Endodermal cell (in vitro differentiated cells): ENCODE measurements at places on chromosomes 6 and 20.

GRCh38 chr6:11609324-11610071 is 71.9 kb downstream of the TMEM170B start:
- no peak for DNase-seq

GRCh38 chr6:2478200-2478599 is 232.8 kb upstream of the GMDS start:
- no peak for DNase-seq

GRCh38 chr20:40176098-40176841 is 512.8 kb downstream of the MAFB start:
- DNase-seq: no peak

DNA sequence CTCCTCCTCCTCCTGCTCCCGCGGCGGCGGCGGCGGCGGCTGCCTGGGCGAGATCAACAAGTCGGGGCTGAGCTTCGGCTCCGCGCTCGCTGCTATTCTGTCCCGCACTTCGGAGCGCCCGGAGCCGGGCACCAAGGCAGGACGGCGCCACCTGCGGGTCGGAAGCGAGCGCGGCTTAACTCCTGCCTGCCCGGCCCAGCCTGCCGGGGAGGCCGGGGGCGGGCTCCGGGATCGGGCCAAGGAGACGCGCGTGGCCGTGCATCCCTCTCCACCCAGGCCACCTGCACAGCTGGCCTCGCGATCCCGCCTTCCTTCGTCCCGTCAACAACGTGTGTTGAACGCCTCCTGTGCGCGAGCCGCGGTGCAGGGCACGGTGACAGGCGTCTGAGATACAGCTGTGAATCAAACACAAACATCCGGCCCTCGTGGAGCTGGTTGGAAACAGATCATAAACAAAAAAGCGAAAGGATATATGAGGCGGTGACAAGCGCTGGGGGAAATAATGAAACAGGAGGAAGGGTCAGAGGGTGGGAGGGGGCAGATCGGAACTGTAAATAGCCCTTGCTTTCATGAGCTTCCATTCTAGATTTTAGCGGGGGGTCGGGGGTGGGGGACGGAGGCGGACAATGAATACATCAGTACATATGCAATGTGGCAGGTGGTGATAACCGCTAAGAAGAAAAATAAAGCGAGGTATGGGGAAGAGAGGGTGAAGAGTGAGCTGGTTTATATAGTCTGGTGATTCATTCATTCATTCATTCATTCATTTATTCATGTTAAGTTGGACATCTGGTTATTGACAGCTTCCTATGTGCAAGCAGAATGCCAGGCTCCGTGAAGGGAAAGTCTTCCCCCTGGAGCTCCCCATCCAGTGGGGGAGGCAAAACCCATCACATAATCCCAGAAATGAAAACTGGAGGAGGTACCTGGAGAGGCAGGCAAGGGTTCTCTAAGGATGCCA is 2.0 kb upstream of the KCNB1 start:
- DNase-seq: peak; percentile 95

DNA sequence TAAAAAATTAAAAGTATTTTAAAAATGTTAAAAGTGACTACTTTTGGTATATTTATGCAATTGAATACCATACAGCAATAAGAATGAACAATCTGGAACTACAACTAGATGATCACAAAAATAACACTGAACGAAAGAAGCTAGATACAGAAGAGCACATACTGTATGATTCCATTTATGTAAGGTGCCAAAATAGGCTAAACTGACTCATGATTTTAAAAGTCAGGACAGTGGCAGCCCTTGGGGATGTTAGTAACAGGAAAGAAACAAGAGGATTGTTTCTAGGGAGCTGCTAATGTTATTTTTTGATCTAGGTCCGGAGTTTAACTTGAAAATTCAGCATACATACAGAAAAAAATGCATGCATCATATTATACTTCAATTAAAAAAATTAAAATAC is 42.3 kb downstream of the KIF13A start:
- DNase-seq: no peak

GRCh38 chr20:39123185-39123557 is 161.0 kb downstream of the DHX35 start:
- DNase-seq: peak; percentile 61

- DNase-seq: no peak
Observed at GRCh38 chr6:19892260-19892659, 55.1 kb downstream of the ID4 start.

- no peak for DNase-seq
Observed at GRCh38 chr6:112409311-112409710, 62.2 kb downstream of the RFPL4B start.

- DNase-seq: no peak
Observed at GRCh38 chr6:52522655-52523054, 54.2 kb downstream of the TRAM2 start.

DNA sequence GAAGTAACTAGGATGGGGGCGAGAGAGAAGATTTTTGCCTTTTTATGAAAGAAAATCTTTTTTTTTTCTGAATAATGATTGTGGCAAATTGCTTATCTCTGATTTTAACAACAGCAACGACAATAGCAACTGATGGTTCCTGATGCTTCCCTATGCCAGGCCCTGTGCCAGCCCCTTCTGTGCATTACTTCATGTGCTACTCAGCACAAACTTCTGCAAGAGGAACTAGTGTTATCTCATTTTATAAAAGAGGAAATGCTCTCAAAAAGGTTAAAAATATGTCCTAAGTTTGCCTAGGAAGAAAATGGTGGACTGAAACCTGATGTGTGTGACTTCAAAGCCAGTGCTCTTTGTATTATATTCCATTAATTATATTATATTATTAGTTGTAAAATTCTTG is 74.0 kb upstream of the RALGAPA2 start:
- DNase-seq: no peak

- DNase-seq: no peak
Observed at GRCh38 chr6:121408321-121408720, 27.1 kb upstream of the GJA1 start.

- DNase-seq: peak; percentile 74
Observed at GRCh38 chr20:36462440-36463211, 78.7 kb upstream of the MYL9 start.

GRCh38 chr6:10401632-10402223 is 13.1 kb downstream of the TFAP2A start:
- no peak for DNase-seq

DNA sequence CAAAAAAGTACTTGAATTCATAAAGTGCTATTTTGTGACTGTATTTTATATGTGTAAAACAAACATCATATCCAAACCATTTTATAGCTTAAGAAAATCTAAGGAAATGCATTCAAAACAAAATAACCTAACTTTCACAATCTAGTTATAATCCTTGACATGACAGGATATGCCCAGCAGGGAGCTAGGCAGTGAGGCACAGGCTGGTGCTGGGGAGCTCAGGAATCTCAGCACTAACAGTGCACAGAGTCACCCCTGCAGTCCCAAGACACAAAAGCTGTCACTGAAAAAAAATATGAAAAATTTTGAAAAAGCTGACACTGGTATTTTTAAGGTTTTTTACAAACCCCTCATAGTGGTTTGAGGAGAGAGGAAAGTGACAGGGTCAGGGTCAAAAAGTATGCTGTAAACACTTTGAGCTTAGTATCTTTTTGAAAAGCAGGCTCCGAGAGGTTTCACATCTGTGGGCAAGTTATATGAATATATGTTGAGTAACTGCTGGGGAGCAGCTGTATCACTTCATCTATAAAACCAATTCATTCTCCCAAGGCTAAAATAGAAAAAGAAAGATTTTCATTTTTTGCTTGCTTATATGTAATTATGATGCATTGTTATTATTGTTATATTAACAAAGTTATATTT is 24.1 kb downstream of the LGSN start:
- peak; percentile 50 for DNase-seq

DNA sequence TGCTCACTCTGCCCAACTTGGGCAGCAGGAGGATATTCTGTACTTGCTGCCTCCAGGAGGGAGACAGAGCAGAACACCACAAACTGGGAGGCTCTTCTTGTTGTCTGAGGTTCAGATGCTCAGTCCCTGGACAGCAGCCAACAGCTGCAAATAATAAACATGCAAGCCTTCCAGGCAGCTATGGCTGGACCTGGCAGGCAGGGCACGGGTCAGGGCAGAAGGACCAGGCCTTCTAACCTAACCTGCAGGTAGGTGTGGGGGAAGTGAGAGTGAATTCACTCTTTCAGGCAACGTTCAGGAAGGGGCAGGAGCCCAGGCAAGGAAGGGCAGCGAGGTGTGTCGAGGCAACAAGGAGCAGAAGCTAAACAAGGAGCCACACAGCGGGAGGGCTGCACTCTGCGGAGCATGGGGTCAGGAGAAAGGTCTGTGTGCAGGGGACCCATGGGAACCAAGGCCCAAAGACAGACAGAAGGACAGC is 31.5 kb downstream of the NINL start:
- no peak for DNase-seq

GRCh38 chr20:653590-654416 is 803 bp upstream of the SRXN1 start:
- no peak for DNase-seq

DNA sequence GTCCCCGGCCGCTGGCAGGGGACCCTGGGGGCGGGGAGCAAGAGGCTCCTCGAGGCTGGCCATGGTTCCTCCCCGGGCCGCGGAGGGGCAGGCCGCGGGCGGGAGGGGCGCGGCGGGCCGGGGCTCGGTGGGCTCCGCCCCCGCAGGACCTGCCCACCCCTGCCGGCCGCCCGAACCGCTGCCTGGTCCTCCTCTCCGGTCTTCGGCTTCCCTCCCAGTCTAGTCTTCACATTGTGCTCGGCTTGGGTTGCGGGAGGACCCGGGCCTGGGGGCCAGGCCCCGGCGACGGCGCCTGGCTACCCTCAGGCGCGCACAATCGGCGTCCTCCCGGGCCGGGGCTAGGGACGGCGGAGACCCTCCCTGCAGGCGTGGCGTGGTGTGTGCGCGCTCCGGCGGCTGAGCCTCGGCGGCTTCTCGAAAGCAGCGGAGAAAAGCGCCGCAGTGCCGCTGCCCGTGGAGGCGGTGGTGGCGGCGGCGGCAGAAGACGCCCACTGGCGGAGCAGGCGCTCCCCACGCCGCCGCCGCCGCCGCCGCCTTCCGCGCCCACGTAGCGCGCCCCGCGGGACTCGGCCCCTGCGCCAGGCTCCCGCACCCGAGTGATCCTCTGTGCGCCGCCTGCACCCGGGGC is at the start of gene PDE10A:
TSS of gene PDE10A (minus strand) at position 493 of the 628 bp plus-strand sequence. CDS start at position 63, 430 bp downstream.
- peak; percentile 86 for DNase-seq

- peak; percentile 53 for DNase-seq
Observed at GRCh38 chr6:109794201-109794923, 103.3 kb downstream of the FIG4 start.

DNA sequence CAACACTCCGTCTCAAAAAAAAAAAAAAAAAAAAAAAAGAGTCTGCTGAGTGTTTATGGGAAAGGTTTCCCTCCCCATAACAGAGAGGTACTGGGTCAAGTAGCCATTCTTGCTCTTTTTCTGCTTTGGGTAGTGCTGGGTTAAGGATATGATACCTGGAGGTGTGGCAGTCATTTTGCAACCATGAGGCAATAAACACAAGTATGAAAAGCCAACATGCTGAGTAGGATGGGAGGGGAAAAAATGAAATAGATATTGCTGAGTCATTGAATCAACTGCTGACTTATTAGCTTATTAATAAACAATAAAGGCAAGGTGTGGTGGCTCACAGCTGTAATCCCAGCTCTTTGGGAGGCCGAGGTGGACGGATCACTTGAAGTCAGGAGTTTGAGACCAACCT is 2.3 kb upstream of the TOMM34 start:
- no peak for DNase-seq

DNA sequence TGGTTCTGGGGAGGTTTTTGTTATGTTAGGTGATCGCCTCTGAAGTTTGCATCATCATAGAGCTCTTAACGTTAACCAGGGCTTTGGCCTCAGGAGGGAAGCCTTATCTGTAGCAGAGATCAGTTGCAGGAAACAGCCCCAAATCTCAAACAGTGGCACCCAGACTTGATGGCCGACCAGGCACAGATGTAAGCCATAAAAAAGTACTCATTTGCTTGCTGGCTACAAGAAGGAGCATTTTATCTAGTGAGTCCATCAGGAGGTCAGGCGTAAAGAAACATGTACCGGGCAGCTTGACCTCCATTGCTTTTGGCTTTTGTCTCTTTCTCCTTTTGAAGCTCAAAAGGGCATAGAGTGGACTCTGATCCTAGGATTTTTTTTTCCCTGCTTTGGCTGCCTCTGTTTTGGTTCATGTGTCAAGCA is 122.3 kb downstream of the CCDC170 start:
- DNase-seq: no peak

- no peak for DNase-seq
Observed at GRCh38 chr6:1667012-1667804, 57.5 kb downstream of the FOXC1 start.

- DNase-seq: no peak
Observed at GRCh38 chr6:118860363-118860762, 33.6 kb upstream of the ASF1A start.

GRCh38 chr20:14918976-14919375 is 581.6 kb upstream of the FLRT3 start:
- no peak for DNase-seq

GRCh38 chr20:46833360-46833759 is 61.3 kb upstream of the EYA2 start:
- DNase-seq: no peak

DNA sequence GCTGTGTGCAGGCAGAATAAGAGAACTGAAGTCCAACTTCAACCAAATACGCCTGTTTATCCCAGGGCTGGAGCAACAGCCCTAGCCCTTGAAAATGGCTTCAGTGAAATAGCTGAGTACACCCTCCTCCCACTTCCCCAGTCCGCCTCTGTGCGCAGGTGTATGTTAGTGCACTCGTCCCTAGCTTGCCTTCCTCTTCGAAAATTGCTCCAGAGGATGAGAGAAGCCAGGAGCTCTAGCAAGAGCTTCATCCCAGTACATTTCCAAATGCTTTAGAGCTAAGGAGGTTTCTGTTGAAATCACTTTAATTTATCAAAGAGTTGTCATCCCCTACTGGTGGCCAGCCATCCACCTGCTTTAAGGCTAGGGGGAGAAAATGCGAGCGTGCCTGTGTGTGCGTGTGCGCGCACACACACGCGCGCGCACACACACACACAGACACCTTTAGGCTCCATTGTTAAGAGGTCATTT is 5.4 kb upstream of the POU3F2 start:
- DNase-seq: peak; percentile 70

DNA sequence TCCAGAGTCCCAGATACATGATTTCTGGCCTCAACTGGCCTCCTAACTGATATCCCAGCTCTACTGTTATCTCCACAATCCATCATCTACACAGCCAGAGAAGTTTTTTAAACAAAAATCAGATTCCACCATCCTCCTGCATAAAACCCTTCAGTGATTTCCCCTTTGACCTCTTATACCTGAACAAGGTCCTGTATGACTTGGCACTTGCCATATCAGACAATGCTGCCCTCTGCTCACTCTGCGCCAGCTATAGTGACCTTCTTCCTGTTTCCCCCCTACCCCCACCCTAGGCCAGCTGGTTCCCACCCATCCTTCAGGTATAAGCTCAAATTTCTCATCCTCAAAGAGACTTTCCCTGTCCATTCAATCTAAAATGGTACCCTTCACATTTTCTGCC is 322.2 kb downstream of the PKHD1 start:
- DNase-seq: no peak

- DNase-seq: no peak
Observed at GRCh38 chr6:107658920-107659865, 164.9 kb downstream of the SCML4 start.
